Activated naive CD4-positive, alpha-beta T cell treated with anti-CD3 and anti-CD28 coated beads, Interleukin-2, amount 50 U/mL, for 16 hours (primary cell): ENCODE measurements at places on chromosomes 12 and 14.

DNA sequence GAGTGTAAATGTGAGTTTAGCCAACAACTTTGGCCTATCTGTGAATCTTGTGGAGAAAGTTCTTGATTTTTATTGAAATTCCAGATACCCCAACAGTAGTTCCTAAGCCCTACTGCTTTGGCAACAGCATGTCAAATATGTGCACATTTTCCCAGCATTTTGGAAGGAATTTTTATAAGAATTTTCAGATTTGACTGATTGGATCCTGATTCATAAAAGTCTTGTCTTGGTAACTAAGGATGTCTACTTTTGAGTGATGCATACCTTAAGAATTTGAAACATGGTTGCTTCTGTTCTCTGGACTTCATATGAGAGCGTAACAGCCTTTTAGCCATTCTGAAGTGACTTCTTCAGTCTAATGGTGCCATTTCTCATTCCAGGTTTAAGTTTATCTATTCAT is 106.7 kb downstream of the ANO4 start:
- no peak for DNase-seq

DNA sequence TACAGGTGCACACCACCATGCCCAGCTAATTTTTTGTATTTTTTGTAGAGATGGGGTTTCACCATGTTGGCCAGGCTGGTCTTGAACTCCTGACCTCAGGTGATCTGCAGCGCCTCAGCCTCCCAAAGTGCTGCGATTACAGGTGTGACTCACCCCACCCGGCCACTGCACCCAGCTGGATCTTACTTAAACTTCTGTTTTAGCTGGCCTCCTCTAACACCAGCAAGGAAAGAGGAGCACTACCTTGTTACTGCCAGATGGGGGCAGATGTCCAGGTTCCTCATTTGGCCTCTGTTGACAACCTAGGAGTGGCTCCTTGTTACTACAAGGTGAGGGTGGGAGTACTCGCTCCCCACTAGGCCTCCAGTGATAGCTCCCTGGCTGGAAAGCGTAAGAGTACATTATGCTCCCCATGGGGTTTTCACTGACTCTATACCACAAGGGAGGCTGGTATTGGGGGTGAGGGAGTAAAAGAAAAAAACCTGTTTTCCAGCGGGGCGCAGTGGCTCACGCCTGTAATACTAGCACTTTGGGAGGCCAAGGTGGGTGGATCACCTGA is 13.2 kb upstream of the ARF6 start:
- DNase-seq, result peak; percentile 49

DNA sequence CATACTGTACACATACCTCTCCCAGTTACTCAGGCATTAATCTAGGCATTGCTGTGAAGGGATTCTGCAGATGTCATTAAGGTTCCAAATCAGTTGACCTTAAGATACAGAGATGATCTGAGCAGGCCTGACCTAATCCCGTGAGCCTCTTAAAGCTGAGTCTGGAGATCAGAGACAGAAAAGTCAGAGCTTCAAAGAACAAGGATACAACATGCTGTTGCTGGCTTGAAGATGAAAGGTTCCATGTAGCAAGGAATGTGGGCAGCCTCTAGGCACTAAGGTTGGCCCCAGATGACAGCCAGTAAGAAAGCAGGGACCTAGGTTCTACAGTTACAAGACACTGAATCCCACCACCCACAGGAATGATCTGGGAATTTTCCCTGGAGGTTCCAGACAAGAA is 81.1 kb downstream of the MAP1LC3B2 start:
- DNase-seq, result no peak

- DNase-seq, result no peak
These were observed 5.3 kb upstream of the CDCA4 start for GRCh38 chr14:105026033-105026785.

DNA sequence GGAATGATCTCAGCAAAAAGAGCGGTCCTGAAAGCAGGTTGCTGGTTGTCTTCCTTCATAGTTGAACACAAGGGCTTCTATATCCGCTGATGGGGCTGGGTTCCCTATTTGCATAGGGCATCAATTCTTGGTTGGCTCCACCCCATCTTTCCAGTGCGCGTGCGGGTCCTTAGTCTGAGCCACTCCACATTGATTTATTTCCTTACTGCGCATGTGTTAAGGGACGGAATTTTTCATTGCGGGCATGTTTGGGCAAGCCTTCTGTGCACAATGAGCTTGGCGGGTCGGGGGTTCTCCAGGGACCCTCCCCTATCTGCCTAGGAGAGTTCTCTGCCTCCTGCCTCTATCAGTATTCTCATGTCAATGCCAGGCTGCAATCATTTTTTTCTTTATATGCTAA is 21.2 kb upstream of the DLGAP5 start:
- no peak for DNase-seq

GRCh38 chr12:38930990-38931389 is 25.6 kb upstream of the CPNE8 start:
- DNase-seq, result no peak

DNA sequence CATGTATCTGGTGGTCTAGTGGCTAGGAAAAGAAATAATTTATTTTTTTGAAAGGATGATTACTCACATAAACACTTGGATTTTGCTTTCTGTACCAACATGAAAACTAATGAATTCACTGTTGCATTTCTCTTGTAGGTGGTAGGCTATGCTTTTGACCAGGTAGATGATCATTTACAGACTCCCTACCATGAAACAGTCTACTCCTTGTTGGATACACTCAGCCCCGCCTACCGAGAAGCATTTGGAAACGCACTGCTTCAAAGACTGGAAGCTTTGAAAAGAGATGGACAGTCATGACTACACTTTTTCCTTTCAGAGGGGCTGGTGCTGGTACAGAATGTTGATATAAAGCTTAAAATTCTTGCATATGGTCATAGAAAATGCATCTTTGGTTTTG is 6.5 kb upstream of the AK7 start:
- DNase-seq, result no peak

DNA sequence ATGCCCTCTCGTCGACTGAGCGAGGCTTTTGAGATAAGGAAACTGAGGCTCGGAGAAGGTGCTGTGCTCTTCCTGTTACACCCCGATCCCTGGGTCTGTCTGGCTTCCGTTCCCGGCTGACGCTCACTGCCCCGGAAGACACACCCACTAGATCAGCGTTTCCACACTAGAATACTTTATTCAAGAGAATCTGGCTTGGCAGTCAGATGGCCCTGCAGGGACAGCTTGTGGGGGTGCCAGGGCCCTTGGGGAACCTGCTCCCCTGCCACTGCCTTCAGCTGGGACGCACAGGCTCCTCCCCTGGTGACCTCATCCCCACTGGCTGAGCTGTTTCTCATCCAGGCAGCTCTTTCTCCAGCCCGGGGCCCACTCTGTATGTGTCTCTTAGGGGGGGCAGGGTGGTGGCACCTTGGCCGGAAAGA is 13.7 kb downstream of the PGF start:
- DNase-seq, result peak; percentile 64

DNA sequence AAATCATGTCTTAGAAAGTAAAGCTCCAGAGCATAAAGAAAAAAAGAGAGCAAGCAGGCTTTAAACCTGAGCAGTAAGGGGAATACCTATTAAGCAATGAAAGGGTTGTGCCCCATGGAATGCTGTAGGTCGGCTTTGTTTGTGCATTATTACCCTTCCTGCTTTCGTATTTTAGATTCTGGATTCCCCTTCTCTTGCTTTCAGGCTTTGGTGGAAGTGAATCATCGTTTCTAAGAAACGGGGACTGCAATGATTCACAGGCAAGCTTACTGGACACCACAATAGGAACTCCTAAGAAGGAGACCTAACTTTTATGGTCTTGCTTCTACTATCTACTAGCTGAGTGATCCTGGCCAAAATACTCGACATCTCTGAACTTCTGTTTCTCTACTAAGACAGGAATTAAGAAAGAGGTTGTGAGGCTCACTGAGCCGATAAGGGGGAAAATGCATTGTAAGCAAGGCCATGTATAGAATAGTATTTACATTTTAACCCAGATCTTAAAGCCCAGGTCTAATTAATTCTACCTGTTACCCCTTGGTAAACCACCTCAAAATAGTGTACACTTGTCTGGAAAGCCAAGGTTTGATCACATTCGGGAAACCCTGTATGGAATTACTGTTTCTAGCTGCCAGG is 1.2 kb upstream of the BMAL2 start:
- no peak for DNase-seq

- no peak for DNase-seq
These were observed 88.2 kb downstream of the DUSP16 start for GRCh38 chr12:12474471-12474928.

- DNase-seq, result no peak
These were observed 7.4 kb upstream of the GCH1 start for GRCh38 chr14:54909817-54910558.

DNA sequence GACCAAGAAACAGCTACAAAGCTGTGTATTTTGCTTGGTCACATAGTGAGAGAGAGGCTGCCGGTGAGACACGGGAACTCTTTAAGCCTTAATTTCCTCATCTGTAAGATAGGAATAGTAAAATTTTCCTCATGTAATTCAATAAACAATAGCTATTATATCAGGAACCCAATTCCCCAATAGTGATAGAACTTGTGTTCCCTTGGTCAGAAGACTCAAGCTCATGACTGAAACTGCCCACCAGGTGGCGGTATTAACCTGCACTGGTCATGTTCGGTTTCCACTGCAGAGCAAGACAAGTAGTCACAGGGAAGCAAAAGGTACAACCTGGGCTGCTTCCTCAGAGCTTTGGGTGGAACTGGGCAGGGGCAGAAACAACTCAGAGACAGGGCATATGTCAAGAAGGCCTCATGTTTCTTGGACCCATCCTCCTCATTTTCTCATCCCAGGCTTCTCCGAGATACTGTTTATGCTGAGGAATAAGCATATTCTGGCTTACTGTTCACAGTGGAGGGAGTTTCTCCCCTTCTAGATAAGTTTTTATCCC is 4.2 kb upstream of the AJUBA start:
- DNase-seq, result peak; percentile 88

DNA sequence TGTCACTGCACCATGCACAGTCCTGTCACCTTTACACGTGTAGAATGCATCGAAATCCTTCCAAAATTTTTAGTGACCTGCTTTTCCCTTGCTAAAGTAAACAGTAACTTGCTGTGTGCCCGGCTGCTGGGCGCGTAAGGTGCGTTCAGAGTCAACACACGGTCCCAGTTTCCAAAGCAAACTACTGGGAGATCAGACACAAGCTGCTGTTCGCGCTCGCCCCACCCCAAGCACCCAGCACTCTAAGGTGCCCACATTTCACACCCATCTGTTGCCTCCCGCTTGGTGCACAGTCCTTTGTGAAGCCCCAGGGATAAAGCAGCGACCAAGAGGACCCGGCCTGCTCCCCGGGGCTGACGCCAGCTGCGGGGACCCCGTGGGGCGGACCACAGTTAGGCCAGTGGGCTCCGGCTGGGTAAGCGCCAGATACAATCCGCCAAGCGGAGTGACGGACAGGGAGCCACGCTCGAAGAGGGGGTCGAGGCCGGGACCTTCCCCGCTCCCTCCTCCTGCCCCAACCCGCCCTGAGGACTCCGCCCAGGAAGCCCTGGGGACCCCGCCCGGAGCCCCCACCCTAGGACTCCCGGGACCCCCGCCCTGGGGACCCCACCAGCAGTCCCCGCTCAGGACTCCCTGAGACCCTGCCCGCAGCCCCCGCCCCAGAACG is 633 bp downstream of the STX2 start:
- peak; percentile 20 for DNase-seq

GRCh38 chr14:63852271-63852816 is 460 bp upstream of the SYNE2 start:
- DNase-seq, result no peak

DNA sequence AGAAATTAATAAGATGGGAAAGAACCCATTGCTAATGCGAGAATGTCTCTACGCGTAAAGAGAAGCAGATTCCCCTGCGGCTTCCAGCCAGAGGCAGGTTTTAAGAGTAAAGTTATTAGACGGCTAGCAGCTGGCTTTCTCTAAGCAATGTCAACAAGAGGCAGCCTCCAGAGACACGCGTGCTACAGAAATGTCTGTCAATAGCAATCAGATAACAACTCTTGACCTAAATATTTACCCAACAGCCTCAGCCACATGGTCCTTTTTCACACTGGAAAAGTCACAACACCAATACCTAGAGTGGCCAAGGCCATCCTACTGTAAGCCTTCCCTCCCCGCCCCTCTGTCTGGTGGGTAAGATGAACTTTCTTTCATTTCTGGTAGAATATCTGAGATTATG is 146.0 kb upstream of the SFSWAP start:
- DNase-seq, result no peak

DNA sequence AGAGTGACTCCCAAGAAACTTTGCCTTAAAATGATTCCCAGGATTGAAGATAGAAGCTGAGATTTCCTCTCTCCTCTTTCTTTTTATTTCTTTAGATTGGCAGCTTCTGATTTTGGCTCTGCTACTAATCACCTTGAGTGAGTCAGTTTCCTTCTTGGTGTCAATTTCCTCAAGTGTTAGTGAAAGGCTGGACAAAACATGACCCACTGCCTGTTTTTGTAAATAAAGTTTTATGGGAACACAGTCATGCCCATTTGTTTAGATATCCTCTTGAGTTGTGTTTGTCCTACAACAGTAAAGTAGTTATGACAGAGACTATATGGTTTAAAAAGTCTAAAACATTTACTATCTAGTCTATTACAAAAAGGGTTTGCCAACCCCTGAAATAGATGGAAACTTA is 227.2 kb upstream of the TBX3 start:
- DNase-seq, result no peak

- peak; percentile 29 for DNase-seq
These were observed 1.2 kb downstream of the PELI2 start for GRCh38 chr14:56119201-56119981.

DNA sequence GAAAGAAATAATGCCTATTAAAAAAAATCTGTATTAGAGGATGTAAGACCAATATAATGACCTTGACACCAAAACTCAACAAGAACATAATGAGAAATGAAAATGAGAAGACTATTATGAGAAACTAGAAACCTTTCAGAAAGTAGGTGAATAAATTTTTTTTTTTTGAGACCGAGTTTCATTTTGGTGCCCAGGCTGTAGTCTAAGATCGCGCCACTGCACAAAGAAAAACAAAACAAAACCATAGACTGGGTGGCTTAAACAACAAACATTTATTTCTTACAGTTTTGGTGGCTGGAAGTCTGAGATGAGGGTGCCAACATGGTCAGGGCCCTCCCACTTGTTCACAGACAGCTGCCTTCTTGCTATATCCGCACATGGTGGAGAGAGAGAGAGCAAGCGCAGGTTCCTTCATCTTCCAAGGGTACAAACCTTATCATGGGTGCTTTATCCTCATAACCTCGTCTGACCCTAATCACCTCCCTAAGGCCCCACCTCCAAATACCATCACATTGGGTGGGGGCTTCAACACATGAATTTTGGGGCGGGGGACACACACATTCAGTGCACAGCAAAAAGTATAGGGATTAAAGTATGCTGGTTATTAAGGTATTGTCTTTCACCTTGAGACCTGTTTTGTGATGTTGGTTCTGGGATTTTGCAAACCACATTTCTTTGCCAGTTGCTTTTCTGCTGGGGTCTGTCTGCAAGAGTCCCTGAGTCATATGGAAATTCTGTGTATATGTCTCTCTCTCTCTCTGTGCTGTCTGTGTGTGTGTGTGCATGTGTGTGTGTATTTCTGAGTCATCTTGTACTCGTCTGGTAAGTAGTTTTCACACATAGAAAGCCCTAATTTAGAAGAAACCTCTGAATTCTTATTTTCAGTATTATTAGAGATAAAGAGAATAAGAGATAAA is 26.2 kb downstream of the ZCRB1 start:
- DNase-seq, result peak; percentile 69
